ENCODE measurements at places on chromosomes 6 and 20.

- no peak for DNase-seq
These were observed 23.4 kb upstream of the GSTA4 start for GRCh38 chr6:53018446-53018845.

DNA sequence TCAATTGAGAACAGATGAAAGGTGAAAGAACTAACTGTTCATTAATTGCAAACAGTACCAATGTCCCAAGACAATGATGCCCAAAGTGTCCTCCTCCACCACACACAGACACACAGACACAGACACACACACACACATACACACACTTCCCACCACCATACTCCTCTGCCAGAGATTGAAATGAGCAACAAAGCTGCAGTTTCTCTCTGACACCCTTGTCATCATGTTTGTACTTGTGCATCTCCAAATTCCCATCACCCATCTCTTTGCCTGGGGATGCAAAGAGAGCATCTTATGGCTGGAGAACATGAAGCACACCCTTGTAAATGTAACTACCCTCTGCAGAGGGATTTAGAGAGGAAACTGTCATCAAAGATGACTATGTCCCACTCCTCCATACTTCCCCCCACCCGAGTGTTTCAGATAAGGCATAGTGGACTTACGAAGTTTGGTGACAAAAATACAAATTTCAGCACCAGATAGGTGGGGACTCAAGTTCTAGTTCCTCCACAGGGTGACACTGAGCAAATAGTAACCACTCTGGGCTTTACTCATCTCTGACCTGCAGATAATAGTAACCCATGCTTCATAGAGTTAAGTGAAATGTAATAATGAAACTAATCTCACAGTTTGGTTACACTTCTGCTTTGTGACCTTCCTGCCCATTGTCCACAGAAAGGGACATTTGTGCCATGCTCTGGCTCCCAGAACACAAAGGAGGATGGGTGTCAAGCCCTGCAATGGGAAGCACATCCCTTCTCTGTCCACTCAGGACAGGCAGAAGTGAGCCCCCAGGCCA lies 8.7 kb downstream of the MAFB start:
- no peak for DNase-seq

GRCh38 chr20:59994697-59995122 lies 36.5 kb downstream of the CDH26 start:
- DNase-seq: no peak

DNA sequence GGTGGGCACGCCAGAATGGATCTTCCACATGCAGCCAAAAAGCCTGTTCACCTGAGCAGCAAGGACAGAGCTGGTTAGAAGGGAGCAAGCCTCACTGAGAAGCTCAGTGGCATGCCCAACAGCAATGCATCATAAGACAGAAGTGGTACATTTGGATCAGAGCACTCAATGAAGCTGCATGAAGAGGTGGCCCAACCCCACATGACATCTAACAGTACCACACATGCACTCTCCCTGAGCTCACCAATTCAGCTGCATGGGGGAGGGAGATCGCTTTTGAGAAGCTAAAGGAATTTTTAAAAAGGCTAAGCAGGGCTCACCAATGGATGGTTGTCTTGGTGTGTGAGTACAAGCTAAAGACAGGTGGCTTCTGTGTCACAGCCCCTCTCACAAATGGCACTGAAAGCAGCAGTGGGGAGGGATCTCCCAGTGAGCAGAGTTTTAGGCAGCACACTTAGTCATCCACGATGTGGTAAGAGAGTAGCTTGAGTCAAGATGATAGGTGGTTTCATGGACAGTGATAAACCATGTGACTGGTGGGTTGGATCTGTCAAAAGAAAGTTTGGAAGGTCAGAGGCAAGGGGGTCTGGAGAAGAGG lies 166.6 kb upstream of the TAB2 start:
- no peak for DNase-seq

GRCh38 chr6:170174771-170175643 lies 115.9 kb downstream of the DLL1 start:
- DNase-seq: no peak

GRCh38 chr6:20846602-20847028 lies 312.4 kb downstream of the CDKAL1 start:
- no peak for DNase-seq

DNA sequence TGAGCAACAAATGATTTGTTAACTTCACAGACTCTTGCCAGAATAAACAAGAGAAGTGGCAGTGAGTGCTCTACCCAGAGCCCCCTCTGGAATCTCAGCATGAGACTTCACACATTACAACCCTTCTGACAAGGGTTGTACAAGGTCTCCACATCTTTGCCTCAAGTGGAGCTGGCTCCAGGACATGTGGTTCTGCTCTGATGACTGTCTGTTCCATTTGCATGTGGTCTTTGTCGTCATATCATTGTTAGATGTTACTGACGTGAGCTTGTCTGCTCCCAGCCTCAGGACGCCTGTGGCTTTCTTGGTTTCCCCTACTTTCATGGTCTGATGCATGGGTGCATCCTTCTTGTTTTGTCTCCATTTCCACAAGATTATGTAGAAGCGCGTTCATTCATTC lies 115.0 kb downstream of the SLC24A3 start:
- no peak for DNase-seq

DNA sequence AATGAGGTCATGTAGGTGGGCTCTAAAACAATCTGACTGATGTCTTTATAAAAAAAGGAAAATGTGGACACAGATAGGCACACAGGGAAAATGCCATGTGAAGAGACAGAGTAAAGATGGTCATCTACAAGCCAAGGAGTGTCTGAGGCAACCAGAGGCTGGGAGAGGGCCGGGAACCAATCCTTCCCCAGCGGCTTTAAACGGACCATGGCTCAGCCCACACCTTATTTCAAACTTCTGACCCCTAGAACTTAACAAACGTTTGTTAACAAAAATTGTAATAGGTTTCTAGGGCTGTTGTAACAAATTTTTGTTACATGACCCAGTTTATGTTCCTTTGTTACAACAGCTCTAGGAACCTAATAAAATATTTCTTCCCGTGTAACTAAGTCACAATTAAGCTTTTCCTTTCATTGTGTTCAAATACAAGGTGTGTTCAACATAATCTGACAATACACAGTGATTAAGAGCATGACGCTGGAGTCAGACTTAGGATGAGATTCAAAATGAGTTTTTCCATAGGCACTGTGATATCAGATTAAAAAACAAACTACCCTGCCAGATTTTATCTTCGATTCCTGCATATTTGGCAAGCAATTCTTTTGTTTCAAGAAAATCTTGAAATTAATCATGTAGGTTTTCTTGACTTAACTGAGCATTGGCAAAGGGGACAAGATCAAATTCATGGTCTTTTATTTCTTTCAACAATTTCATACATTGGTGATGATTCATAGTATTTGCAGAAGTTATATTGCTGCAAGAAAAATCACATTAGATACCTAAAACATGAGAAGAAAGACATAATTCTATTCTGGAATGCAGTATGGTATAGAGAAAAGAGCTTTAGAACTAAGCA lies 169.5 kb upstream of the RIPOR2 start:
- no peak for DNase-seq

GRCh38 chr6:138349891-138350290 lies 27.8 kb upstream of the SMIM28 start:
- DNase-seq: no peak

DNA sequence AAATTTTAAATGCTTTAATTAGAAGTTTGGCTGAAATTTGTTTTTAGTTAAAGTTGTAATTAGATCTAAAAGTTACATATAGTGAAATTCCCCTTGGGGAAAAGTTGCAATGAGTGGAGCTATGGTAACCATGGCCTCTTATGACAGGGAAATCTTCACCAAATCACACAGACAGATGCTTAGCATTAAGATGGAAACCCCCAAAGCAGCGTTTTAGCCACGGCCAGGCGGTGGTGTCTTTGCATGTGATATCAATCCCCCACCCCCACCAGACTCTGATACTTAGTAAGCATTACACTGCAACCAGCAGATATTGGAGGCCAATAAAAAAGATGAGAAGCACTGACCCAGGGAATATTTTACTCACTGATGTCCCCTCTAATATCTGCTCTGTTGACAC lies 75.7 kb downstream of the REPS1 start:
- no peak for DNase-seq

DNA sequence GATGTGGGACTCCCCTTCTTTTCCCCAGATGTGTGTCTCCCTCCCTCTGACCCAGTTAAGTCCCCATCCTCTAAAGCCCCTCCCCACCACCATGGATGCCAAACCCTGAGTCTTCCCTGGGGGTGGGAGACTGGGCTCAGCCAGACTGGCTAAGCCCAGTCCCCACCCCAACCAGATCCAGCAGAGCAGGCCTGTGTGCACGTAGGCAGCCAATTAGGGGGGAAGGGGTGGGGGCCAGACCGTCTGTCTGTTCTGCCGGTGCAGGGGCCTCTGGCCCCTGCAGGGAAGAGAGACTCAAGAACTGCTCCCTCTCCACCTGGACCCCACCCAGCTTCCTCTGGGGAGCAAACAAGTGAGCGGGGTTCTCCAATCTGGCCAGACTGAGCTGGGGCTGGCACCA lies 605 bp downstream of the COX4I2 start:
- DNase-seq: no peak

- no peak for DNase-seq
These were observed 46.2 kb upstream of the ADIG start for GRCh38 chr20:38534756-38535155.

DNA sequence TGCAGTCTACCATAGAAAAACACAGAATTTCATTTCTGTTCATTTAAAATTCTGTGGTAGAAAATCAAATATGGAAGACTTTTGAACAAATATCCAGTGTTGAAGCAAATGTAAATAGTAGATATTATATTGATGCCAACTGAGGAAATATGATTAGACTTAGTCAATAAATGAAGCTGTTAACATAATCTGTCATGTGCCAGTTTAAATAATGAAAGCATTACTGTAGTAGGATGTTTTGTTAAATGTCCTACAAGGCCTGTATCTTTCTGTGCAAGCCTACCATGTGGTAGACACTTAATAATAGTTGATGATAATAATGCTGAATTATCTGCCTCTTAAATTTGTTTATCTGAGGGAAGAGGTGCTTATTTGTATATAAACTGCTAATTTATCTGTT lies 55.9 kb downstream of the CBFA2T2 start:
- DNase-seq: no peak

- no peak for DNase-seq
These were observed 45.1 kb downstream of the WDR27 start for GRCh38 chr6:169656546-169657283.

DNA sequence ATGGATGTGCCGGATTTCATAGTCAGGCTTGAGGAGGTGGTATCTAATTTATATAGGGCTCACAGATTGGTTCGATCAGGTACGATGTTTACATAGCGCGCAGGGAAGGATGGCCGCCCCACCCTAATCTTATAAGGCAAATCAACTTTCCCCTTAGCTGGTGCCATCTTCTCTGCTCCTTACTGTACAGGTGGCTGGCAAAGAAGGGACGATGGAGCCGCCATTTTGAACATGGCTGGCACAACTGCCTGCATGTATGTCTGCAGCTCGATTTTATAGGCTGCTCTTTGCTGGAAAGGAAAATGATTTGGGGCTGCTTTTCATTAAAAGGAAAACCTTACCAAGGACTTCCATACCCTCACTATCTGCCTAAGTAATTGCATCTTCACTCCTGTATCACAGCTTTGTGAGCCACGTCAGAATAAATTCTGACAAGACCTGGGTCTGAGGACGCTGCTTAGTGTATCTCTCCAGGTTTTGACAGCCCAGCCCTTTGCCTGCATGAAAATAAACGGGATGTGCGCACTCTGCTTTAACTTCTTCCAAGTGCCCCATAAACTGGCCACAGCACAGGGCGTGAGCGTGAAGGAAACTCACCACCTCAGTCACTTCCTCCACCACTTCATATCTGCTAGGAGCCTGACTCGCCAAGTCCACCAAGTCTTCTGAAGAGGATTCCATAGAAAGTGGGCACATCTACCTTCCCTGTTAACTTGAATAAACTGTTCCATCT lies 109.4 kb upstream of the ARMC2 start:
- DNase-seq: no peak

- no peak for DNase-seq
These were observed 77.4 kb downstream of the ASXL1 start for GRCh38 chr20:32435449-32436107.

DNA sequence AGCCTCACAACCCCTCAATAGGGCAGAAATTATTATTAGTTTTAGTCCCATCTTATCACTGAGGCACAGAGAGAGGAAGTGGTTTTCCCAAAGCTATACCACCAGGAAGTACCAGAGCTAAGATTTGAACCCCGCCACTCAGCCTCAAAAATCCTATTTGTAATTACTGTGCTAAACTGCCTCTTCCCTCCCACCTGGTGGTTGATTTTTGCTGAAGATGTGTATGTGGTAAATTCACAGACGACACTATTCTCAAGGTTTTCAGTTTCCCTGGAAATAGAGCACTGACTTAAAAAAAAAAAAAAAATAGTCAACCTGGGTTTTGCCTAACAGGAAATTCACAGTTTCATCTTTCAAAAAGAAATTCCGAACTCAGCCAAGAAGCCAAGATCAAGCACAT lies 57.9 kb downstream of the TSHZ2 start:
- no peak for DNase-seq

- no peak for DNase-seq
These were observed 26.4 kb downstream of the KCTD20 start for GRCh38 chr6:36469148-36469661.

- no peak for DNase-seq
These were observed 15.4 kb downstream of the EZR start for GRCh38 chr6:158803733-158804143.

DNA sequence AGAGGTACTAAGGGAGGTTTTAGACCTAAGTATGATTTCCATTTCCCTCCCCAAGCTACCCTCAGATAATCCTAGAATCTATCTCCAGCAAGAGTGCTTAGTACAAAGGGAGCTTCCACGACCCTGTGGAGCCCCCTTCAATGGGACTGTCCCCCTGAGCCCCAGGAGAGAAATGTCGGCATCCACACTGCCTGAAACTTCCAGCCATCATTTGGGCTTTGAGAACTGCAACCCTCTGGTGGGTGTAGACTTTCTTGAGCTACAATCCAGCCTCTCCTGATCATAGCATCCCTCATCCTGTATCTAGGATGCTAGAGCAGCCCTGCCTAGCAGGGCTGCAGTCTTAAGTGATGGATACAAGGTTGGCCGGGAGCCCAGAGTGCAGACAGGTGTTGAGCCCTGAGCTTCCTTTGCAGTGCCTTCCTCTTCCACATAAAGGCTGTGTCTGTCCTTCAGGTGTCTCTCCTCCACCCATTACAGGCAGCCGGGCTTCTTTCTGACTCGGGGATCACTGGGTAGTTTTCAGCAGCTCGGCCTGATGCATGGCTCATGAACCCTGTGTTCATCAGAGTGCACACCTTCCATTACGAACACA lies 424.5 kb downstream of the PREX1 start:
- DNase-seq: no peak

GRCh38 chr20:6802227-6802626 lies 34.7 kb downstream of the BMP2 start:
- no peak for DNase-seq

DNA sequence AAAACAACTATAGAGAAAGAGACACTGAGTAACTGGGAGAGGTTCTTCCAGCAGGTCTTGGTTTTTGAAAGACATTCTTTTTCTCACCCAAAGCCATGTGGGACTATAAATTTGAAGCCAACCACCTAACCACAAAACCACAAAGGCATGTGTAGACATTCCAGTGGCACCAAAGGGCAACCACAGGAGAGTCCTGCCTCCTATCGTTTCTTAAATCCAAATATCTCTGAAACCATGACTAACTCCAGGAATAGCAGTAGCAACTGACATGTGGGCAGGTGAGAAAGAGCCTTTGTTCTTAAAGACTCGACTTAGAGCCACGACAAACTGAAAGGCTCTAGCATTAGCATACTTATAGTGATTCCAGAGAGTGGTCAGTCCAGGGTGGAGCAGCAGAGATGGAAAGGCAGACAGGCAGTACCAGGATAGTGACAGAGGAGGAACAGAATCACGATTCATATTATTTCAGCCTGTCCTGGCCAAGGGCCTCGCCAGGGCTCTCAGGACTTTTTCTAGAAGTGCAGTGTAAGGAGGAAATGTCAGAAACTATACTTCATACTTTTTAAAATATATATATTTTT lies 9.4 kb upstream of the COL9A1 start:
- DNase-seq: no peak

All from left renal cortex interstitium (tissue), 4 donors.